ENCODE measurements at places on chromosomes 11 and 22. TPM values are rescaled to one million over a fixed set of nuclear protein-coding genes. Genes with fewer than 3 reads are reported as not detected.

DNA sequence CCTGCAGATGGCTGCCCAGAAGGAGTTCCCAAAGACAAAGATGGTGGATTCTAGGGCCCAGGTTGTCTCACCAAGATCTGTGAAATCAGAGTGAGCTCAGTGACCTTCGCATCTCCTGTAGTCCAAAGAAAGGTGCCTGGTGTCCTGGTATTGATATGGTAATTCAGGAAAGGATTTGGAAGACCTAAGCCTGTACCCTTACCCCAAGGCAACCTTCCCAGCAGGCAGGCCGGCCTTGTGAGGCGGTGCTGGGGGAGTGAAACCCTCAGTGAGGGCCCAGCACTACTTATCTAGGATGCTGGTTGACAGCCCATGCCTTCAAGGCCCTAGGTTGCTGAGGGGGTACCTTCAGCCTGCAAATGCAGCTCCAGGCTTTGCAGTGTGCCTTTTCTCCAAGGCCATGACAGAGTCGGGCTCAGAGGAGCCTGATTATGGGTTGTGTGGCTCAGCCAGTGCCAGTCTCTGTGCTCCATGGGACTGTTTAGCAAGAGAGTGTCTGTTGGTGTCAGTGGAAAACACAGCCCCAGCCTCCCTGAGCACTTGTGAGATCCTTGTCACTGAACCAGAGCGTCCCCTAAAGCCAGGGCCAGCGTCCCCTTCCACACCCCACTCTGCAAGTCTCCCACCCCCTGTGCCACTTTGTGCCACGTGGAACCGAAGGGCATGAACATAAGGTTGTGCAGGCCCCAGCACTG is 72.8 kb upstream of the MYOD1 start:
- no peak for DNase-seq

DNA sequence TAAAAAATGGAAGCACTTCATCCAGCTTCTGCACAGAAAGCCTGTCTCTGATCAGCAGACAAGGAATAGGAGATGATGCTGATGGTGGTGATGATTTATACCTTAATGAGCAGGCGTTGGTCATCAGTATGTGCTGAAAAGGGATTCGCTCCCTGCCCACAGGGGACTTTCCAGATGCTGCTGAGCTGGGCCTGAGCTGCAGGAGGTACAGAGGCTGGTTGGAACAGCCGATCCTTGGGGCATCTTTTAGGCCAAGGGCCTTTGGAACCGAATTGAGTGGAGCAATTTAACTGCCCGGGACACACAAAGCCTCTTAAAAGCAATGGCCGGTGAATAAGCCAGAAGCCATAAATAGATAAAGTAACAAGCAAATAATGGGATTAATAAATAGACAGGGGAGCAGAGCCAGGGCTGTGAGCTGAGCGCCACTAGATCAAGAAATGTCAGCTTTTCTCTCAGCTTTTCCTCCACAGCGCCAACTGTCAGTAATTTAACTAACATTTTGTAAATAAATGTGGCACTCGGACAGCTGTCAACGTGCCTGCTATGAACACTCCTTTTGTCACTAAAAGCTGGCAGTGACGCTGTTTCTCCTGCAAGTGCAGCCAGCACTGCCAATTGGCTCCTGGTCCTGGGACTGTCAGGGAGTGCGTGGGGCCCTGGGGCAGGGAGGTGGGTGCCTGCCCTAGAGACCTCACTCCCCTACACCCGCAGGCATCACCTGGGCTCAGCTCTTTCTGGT is 562.3 kb downstream of the NTM start:
- DNase-seq: no peak

- no peak for DNase-seq
Observed at GRCh38 chr22:29207243-29207550, 1.5 kb downstream of the EMID1 start.

The NDUFS8 gene
- 214 TPM for total RNA-seq

All from H9 (cell line).